ENCODE measurements at places on chromosomes 11 and 22.

GRCh38 chr22:17077255-17077654 lies 7.5 kb upstream of the IL17RA start:
- H3K4me1 ChIP-seq = no peaks in the 10 kb centered on the region
- H3K27ac ChIP-seq = no peak overlapping the region

GRCh38 chr11:13608656-13609055 lies 59.8 kb upstream of the FAR1 start:
- H3K4me1 ChIP-seq = no peaks in the 10 kb centered on the region
- H3K4me3 ChIP-seq = no peak overlapping the region
- no peak for DNase-seq
- no peaks in the 10 kb centered on the region for H3K36me3 ChIP-seq

DNA sequence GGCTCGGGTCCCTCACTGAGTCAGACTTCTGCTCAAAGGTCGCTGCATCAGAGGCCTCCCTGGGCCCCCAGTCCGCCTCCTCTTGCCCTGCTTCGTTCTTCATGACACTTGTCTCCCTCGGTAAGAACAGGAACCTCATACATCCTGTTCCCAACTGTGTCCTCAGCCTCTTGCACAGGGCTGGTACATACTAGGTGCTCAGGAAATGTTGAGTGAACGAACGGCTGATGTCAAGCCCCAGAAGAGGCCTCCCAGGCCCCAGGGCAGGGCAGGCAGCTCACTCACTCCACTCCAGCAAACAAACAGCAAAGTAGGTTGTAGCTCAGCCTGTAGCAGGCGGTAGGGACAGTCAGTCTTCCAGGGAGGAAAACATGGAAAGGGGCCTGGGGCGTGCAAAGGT lies 17.2 kb downstream of the SYNGR1 start:
- peaks cover 3% of the 10 kb centered on the region for H3K36me3 ChIP-seq
- no peak for DNase-seq
- peaks cover 58% of the 10 kb centered on the region for H3K4me1 ChIP-seq
- H3K27me3 ChIP-seq = no peaks in the 10 kb centered on the region

DNA sequence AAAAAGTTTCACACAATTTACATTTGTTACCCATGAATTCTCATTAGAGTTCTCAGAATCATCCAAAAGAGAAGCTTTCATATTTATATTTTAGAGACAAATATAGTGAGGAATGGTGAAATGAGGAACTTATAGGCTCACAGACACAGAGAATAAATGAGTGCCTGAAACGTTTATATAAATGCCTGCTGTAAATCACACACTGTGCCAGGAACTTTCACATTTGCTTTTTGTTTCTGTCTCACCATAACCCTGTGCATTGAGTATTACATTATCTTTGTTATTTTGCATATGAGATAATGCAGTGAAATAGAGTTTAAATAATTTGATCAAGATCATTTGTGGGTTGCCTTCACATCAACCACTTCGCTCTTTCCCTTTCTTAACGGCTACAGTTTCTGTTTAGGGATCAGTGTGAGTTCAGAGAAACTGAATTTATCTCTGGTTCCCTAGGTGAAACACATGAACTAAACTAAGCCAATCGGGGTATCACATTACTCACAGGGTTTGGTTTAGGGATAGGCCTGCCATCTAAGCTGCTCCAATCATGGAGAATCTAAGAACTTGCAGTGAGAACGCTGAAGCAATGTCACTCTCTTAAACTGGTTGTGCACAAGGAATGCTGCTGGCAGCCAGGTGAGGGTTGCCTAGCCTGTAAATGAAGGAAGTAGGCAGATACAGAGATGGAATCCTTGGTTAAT lies 1339.2 kb upstream of the TENM4 start:
- no peak overlapping the region for H3K27ac ChIP-seq
- H3K4me1 ChIP-seq = no peaks in the 10 kb centered on the region
- H3K36me3 ChIP-seq = no peaks in the 10 kb centered on the region
- no peaks in the 10 kb centered on the region for H3K27me3 ChIP-seq
- no peak for DNase-seq

- DNase-seq = no peak
- no peak overlapping the region for H3K27ac ChIP-seq
- H3K4me1 ChIP-seq = peaks cover 10% of the 10 kb centered on the region
- no peaks in the 10 kb centered on the region for H3K27me3 ChIP-seq
Observed at GRCh38 chr22:50601669-50602337, 1.2 kb downstream of the MAPK8IP2 start.

DNA sequence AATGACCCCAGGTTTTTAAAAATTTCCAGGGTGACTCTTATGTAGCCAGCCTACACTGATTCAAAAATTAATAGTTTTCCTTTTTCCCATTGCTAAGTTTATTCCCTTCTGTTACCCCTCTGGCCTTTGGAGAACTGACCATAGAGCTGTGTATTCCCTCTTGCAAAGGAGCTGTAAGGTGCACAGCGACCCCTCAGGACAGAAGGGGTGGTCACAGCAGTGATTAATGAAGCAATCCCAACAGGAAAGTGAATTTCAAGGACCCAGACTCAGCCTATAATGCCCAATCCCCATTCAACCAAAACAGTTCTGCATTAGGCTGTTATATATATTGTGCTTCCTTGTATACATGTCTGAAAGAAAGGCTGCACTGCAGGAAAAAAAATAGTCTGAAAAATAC lies 147.1 kb downstream of the WT1 start:
- DNase-seq = no peak
- no peaks in the 10 kb centered on the region for H3K27me3 ChIP-seq
- no peak overlapping the region for H3K4me3 ChIP-seq

DNA sequence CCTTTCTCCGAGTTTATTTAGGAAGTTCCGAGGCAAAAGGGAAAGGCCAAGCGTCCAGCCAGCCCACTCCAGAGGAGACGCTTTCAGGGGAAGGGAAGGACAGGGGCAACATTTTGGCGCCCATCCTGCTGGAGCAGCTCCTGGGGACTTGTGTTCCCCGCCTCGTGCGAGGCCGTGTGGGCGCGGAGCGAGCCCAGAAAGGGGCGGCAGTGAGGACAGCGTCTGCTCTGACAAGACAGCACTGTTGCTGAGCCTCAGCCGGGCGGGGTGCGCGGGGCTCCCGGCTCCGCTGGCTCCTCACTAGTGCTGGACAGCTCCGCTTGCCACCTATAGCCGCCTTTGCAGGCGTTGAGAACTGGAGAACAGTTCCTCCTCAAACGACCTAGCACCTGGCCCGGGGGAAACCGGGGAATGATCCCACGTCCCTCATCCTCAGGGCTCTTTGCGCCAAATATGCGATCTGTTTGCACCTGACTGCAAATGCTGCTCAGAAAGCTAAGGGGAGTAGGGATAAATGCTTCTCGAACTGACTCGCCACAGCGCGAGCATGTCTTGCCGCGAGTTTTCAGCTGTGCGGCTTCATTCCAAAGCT lies 722 bp upstream of the GUCY1A2 start:
- H3K36me3 ChIP-seq = no peaks in the 10 kb centered on the region
- H3K27ac ChIP-seq = no peak overlapping the region
- H3K27me3 ChIP-seq = no peaks in the 10 kb centered on the region
- H3K4me1 ChIP-seq = no peaks in the 10 kb centered on the region

- no peaks in the 10 kb centered on the region for H3K27me3 ChIP-seq
- no peaks in the 10 kb centered on the region for H3K36me3 ChIP-seq
- peak; percentile 82 for DNase-seq
- no peak overlapping the region for H3K4me3 ChIP-seq
- H3K27ac ChIP-seq = peak overlapping the region; percentile 66
Observed at GRCh38 chr11:73995247-73995646, 12.6 kb upstream of the UCP2 start.

DNA sequence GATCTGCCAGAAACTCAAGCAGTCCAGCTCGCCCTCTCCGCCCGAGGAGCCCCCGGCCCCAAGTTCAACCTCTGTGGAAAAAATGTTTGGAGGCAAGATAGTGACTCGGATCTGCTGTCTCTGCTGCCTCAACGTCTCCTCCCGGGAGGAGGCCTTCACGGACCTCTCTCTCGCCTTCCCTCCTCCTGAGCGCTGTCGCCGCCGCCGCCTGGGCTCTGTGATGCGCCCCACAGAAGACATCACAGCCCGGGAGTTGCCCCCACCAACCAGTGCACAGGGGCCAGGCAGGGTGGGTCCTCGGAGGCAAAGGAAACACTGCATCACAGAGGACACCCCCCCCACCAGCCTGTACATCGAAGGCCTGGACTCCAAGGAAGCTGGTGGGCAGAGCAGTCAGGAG lies 20.8 kb downstream of the USP35 start:
- H3K4me3 ChIP-seq = no peak overlapping the region
- no peak for DNase-seq
- H3K4me1 ChIP-seq = no peaks in the 10 kb centered on the region
- no peaks in the 10 kb centered on the region for H3K27me3 ChIP-seq

- H3K4me3 ChIP-seq = no peak overlapping the region
- H3K36me3 ChIP-seq = no peaks in the 10 kb centered on the region
- H3K27me3 ChIP-seq = no peaks in the 10 kb centered on the region
- H3K4me1 ChIP-seq = no peaks in the 10 kb centered on the region
Observed at GRCh38 chr11:106497822-106498221, 420.4 kb downstream of the AASDHPPT start.

Data from Karpas-422 (cell line).